Purkinje cell (primary cell): ENCODE measurements at places on chromosomes 3 and 15. TPM values are rescaled to one million over a fixed set of nuclear protein-coding genes. Genes with fewer than 3 reads are reported as not detected.

The COMMD2 gene
- 18.5 and 19.8 TPM in 2 replicates for polyA plus RNA-seq

The CTXN2 gene
- polyA plus RNA-seq = 3.8 and 4.9 TPM in 2 replicates

The ITGA11 gene
- 0.06 and 0.42 TPM in 2 replicates for polyA plus RNA-seq

The TMEM40 gene
- polyA plus RNA-seq = not detected in 2 replicates

The GOLGA6D gene
- not detected in 2 replicates for polyA plus RNA-seq

The RFC4 gene
- 17.5 and 18.9 TPM in 2 replicates for polyA plus RNA-seq
